CD4-positive, CD25-positive, alpha-beta regulatory T cell (primary cell): ENCODE measurements at places on chromosomes 7 and 10.

DNA sequence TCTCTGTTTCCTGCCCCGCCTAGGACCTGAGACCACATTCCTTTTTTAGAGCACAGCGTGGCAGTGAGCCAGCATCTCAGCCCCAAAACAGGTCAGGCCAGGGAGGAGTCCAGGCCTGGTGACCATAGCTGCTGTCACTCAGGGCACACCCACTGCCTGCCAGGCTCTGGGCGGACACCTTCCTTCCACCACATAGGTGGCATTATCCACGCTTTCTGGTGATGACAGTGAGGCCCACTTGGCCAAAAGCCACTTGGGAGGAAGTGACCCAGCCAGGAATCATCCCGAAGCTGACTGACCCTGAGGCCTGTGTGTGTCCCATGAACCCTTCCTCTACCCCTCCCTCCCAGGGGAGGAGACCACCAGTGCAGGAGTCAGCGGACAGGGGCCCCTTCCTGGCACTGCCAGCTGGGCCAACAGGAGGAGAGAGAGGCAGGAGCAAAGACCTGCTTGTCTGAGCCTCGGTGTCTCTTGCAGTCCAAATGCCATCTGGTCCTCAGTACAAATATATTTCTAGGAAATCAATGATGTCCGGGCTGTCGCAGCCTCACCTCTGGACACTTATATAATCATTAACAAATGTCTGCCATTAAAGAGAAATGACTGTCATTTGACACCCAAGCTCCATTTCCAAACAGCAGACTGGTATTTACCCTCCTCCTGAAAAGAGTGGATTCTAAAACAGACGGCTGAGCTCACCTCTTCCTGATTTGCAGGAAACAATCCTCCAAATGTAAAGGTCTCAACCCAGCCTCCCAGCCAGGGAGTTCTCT lies 63.0 kb downstream of the ABRAXAS2 start:
- DNase-seq, result no peak

GRCh38 chr7:141563956-141564623 lies 12.9 kb downstream of the AGK start:
- DNase-seq, result peak; percentile 42

GRCh38 chr7:40986351-40986873 lies 716.5 kb downstream of the INHBA start:
- DNase-seq, result no peak

- no peak for DNase-seq
These were observed 313.9 kb upstream of the GLI3 start for GRCh38 chr7:42550706-42551470.

- peak; percentile 49 for DNase-seq
These were observed 11.0 kb downstream of the GHRHR start for GRCh38 chr7:30974605-30975255.

DNA sequence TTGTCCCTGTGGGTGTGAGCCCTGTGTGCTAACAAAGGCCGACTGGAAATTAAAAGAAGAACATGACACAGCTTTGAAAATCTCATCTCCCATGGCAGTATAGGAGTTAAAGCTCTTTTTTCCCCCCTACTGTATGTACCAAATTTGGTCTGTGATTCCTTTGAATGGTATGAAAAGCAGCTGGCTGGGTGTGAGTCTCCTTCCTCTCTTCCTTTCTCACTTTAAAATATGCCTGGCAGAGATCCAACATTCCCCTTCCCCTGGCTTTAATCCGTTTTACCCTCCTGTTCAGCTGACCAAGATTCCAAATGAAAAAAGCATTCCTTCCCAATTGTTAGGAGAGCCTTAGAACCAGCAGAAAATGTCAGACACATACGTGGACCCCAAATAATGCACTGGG lies 225.0 kb upstream of the CELF2 start:
- DNase-seq, result no peak

DNA sequence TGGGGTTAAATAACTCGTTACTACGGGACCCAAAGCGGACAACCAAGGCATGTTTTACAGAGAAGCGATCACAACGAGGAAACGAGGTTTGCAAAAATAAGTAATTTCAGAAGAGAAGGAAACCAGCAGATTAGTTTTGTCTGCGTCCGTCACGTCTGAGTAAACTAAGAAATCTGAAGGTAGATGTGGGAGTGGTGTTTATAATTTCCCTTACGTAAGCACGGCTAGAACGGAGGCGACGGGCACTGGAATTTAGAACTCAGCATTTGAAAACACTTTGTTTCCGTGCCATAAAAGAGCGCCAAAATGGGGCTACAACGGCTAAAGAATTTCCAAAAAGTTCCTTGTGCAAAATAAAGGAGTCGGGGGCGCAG lies 718 bp upstream of the UMAD1 start:
- peak; percentile 52 for DNase-seq

DNA sequence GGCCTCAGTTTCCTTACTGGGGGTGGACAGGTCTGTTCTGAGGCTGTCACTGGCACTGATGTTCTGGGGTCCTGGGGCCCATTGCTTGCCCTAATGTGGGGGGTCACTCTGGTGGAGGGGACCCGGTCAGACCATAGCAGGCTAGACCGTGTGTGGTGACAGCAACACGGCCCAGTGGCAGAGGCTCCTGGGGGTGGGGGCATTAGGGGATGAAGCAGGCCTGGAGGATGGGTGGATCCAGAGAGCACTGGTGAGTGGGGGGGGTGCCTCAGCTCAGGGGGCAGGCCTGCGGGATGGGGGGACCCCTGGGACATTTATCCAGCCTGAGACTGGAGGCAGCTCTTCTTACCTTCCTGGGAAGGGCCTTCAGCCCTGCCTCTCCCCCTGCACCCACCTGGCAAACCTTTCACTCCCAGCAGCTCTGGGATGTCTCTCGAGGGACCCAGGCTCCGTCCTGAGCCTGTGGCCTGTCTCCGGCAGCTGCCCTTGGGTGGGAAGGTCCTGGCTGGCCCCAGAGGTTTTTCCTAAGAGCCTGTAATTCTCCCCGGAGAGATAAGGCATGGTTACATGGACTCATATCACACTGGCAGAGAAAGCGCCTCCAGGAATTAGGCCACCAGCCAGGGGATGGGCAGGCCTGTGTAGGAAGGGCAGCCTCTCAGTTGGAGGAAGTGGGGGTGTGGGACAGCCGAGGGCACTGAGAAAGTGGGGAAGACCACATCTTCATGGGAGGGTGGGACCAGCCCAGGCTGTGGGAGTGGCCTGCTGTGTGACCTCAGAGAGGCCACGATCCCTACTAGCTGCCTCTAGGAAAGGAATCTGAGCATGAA lies 147.7 kb downstream of the UBE2H start:
- DNase-seq, result no peak

- DNase-seq, result no peak
These were observed 232.9 kb upstream of the GRB10 start for GRCh38 chr7:51015581-51015980.

- no peak for DNase-seq
These were observed 34.0 kb downstream of the MXI1 start for GRCh38 chr10:110241407-110241806.

GRCh38 chr7:105315357-105315756 lies 73.4 kb downstream of the SRPK2 start:
- no peak for DNase-seq

- DNase-seq, result no peak
These were observed 2.2 kb downstream of the GLUD1 start for GRCh38 chr10:87092376-87092860.

DNA sequence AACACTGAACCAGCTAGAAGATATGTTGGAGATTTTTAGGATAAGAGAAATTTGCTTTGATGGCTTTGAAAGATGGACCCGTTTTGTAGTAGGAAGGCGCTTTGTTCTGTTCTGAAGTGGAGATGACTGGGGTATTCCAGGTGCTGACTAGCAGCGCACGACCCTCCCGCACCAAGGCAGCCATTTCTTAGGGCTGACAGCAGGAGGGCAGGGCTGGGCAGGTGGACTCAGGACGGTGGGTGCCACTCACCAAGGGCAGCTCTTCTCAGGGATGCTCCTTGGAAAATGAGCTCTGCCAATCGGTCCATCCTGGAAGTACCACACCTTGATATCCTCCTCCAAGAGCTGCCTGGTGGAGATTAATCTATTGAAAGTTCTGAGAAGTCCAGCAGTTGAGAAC lies 463.6 kb upstream of the FOXK1 start:
- DNase-seq, result no peak

DNA sequence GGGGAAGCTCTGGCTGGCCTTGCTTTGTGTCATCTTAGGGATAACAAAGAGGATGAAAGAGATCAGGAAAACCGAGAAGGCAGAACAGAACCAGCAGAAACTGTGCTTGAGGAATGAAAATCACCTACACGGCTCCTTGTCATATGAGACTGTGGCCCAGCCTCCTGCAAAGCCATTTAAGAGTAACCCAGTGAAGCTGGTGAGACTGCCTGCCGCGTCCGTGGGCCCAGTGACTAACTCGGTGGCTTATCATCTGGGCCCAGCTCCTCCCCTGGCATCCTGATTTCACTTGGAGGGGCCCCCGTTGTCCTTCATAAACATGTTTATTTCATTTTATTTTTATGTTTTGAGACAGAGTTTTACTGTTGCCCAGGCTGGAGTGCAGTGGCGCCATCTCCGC lies 30.7 kb downstream of the HTRA1 start:
- no peak for DNase-seq

DNA sequence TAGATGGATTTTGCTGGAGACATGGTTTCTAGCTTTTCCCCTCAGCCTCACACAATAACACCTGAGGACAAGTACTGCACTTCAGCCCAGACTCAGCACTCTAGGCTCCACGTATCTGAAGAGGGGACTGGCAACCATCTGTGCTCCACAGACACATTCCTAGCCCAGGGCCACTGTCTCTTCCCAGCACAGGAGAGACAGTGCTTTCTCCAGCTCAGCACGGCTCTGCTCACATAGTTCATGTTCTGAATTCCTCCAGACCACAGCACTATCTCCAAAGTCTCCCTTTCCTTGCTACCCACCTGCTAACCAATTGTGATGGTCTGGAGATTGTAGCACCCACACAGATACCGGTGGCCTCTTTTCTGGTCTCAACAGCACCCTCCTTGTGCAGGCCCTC lies 114.5 kb downstream of the HTR7 start:
- no peak for DNase-seq

GRCh38 chr7:50160206-50160605 lies 67.2 kb upstream of the ZPBP start:
- DNase-seq, result no peak

- peak; percentile 18 for DNase-seq
These were observed 94.7 kb upstream of the ZMIZ1 start for GRCh38 chr10:78973901-78974616.

- DNase-seq, result no peak
These were observed 67.5 kb downstream of the CLIP2 start for GRCh38 chr7:74356589-74357315.
